Cortex of kidney (tissue), 1 donor: ENCODE measurements at places on chromosomes 13 and 19.

DNA sequence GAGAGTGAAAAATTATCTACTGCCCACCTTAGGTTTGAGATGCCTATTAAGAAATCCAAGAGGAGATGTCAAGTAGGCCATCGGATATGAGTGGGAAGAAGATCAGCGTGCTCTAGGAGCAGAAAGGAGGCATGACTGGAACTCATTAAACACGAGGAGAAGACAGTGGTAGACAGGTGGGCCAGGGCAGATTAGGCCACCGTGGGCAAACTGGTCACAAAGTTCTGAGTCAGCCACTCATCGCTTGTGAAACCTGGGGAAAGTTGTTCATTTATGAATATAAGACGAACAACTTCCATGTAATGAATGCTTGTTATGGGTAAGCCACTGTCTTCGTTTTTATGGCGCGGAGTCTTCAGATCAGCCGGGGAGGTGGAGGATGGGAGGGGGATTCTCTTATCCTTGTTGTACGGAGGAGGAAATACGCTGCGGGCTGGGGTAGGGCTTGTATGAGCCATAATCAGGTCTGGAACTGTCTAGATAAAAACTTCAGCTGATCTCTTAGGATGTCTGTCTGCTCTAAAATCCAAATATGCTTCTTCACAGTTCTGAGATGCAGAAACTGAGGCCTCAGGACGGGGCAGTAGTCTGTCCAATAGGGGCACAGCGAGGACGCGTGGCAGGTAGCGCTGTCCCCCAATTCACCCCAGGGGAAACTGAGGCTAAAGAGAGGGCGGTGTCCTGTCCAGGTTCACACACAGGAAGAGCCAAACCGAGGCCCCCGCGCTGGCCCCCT lies 1.1 kb upstream of the ZNF444 start:
- no peak for DNase-seq

DNA sequence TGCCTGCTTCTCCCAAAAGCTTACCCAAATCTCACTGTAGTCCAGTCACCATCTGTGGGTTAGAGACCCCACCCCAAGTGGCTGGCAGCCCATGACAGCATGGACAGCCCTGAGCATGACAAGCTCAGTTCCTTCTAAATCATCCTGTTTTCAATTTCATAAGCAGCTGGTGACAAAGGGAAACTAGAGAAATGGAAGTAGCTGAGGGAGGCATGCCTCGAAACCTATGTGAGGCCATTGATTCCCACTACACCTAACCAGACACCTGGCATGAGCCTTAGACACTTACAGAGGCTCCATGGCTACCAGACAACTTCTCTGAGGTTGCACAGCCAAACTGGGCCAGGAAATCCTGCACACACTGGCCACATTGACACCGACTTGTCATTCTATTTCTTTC lies 56.2 kb downstream of the ABCC4 start:
- no peak for DNase-seq

DNA sequence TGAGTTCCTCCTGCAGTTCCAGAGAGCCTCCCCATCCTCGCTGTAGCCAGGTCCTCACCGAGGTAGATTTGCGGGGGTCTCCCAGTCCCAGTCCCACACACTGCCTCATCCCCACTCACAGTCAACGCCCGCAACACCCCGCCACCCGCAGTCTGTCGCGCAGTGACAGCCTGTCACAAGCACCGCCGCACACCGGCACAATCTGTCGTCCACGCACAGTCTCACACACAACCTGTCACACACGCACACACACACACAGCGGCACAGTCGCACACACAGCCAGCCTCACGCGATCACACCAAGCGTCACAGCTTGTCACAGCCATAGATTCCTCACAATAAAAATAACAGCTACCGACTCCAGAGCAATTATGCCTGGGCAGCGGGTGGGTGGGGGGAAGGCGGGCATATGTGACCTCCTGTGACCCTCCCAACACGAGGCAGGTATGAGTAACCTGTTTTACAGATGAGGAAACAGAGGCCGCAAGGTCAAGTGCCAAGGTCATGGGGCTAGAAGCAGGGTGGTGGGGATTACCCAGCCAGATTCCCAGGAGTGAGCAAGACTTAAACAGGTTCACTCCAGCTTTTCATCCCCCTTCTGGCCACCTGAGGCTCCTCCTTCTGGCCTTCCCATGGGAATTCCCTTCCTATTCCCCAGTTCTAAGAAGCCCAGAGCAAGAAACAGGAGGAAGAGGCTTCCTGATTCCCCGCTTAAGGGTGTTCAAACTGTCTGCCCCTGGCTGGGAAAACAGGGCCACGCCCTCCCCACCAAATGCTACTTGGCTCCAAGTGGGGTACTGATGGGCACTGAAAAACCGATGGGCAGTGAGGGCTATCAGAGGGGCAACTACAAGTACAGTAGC lies 13.9 kb downstream of the NFIX start:
- DNase-seq, result no peak

DNA sequence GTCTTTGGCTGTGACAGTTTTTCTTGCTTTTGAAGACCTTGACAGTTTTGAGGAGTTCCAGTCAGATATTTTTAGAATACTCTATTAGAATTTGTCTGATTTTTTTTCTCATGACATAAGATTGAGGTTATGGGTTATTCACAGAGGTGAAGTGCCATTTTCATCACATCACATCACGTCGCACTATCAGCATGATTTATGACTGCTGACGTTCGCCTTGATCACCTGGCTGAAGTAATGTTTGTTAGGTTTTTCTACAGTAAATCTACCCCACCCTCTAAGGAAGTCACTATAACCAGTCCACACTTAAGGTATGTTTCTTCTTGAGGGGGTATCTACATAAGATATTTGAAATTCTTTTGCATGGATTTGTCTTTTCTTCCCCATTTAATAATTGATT lies 169.7 kb downstream of the NDFIP2 start:
- no peak for DNase-seq

GRCh38 chr19:6359568-6360341 lies 1.6 kb upstream of the CLPP start:
- DNase-seq, result no peak

DNA sequence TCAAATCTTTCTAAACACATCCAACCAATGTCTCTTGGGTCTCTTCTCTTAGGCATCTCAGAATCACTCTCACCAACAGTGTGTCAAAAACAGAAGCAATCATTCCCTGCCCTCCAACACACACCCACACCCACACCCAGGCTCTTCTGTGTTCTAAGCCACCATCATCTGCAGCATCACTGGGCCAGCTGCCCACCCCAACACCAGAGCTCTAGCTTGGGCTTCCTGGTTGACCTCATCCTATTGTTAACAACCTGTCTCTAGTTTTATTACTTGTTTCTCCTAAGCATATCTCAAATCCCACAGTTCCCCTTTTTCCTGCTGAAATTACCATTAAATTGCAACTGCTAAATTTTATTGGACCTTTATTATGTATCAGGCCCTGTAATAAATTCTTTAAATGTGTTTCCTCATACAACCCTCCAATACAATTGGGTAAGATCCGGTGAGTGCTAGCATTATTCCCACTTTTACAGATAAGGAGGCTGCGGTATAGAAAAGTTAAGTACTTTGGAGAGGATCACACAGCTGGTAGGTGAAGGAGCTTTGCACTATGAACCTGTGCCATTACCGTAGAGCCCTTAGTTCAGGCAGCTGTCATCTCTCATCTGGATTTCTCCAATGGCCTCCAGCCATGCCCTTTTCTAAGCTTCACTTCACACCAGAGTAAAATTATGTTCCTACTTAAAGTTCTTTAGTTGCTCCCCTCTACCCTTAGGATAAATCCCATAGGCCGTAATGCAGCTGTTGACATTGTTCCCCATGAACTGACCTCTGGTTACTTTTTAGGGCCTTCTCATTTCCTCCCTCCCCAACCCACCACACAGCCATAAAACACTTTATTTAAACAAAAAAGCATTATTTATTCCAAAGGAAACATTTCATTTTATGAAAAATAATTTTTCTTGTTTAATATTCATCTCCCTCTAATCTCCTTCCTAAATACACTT lies 227.7 kb downstream of the B3GLCT start:
- no peak for DNase-seq

DNA sequence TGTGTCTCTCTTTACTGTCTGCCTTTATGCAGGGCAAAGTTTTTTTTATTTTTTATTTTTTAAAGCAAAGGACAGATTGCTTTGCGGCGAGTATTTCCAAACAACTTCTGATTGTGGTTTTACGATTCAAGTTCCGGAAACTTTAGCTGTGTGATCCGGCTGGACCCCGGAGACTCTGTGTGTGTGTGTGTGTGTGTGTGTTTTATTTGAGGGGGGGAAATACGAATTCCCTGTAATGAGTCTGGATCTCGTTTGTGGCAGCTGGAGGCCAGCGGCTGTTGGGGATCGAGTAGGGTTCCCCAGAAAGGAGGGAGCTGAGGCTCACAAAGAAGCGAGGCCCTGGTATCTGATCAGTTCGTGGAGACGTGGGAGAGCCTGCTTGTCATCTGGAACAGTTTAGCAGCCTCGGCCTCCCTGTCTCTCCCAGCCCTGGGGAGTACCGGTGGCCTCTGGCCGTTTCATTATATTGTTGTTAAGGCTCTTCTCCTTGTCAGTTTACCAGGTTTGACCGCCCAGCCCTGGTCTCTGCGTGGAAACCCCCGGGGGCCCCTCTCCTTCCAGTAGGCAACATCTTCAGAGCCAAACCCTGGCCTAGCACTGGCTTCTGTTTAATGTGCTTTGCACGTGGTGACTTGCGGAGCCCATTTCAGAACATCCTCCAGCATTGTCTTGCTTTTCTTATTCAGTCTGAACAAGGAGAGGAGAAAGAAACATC lies 1.3 kb downstream of the FARP1 start:
- DNase-seq, result no peak

GRCh38 chr13:98528663-98529064 lies 48.2 kb downstream of the STK24 start:
- DNase-seq, result no peak

GRCh38 chr13:42049454-42049813 lies 986 bp downstream of the DGKH start:
- no peak for DNase-seq

DNA sequence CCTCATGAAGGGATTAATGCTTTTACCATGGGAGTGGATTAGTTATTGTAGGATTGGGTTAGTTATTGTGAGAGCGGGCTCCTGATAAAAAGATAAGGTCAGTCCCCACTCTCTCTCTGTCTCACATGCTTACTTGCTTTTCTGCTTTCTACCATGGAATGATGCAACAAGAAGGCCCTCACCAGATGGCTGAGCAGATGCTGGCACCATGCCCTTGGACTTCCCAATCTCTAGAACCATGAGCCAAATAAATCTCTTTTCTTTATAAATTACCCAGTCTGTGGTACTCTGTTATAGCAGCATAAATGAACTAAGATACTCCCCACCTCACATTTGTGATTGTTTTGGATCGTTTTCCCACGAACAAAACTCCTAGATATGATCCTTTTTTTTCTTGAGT lies 353.8 kb downstream of the DNAJC15 start:
- no peak for DNase-seq

DNA sequence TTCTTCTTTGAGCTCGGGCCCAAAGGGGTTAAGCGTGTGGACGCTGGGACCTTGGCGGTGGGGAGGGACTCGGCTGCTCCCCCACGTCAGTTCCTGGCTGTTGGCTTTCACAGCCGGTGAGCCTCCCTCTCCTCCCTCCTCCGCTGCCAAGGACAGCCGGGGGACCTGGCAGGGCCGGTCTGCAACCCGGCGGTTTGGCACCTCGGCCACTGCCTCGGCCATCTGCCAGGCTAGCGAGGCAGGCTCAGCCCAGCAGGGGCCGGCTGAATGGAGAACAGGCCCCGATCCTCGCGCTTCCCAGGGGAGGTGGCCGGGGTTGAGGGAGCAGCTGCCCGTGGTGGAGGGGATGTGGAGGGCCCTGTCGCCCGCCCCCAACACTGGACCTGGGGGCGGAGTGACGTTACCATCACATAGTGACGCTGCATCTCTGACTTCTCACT lies 5.0 kb downstream of the TLE5 start:
- DNase-seq, result no peak

- DNase-seq, result no peak
Observed at GRCh38 chr19:45172173-45172572, 5.9 kb downstream of the TRAPPC6A start.

DNA sequence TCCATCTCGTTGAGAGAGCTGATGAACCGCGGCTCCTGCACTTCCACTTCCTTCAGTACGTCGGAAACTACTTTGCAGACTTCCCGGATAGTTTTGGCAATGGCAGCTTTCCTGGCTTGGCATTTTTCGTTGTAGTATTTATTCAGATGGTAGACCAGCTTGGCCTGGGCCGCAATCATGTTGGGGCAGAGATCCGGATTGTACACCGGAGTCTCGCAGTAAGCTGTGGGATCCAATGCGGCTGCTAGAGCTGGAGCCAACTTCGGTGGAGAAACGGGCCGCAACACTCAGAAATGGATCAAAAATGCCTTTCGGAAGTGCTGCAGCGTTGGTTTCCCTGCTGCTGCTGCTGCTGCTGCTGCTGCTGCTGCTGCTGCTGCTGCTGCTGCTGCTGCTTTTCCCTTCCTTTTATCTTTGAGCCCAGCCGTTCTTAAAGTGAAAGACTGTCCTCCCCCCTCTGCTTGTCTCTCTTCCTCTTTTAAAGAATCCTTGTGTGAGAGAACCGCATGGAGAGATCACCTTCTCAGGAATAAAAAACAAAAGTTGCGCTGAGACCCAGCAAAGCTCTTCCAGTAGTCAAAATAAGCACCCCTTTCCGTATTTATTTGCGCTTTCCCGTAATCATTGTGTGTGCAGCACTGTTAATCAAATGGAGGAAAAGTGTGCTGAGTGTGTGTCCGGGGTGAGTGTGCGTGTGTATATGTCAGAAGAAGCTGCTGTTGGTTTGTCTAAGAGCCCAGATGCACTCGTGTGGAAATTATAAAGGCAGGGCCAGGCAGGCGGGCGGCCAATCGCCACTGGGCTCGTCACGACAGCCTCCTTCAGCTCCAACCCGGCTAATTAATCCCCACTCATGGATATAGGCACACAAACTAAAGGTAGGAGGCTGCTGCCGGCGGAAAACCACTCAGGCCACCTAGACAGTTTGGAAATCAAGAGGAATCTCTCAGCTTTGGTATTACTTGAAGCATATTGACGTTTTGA lies at the start of gene MAB21L1:
TSS of gene MAB21L1 (minus strand) at position 730 of the 984 bp plus-strand sequence. CDS start at position 179, 551 bp downstream.
- no peak for DNase-seq
